ENCODE measurements at places on chromosomes 16 and 17.

DNA sequence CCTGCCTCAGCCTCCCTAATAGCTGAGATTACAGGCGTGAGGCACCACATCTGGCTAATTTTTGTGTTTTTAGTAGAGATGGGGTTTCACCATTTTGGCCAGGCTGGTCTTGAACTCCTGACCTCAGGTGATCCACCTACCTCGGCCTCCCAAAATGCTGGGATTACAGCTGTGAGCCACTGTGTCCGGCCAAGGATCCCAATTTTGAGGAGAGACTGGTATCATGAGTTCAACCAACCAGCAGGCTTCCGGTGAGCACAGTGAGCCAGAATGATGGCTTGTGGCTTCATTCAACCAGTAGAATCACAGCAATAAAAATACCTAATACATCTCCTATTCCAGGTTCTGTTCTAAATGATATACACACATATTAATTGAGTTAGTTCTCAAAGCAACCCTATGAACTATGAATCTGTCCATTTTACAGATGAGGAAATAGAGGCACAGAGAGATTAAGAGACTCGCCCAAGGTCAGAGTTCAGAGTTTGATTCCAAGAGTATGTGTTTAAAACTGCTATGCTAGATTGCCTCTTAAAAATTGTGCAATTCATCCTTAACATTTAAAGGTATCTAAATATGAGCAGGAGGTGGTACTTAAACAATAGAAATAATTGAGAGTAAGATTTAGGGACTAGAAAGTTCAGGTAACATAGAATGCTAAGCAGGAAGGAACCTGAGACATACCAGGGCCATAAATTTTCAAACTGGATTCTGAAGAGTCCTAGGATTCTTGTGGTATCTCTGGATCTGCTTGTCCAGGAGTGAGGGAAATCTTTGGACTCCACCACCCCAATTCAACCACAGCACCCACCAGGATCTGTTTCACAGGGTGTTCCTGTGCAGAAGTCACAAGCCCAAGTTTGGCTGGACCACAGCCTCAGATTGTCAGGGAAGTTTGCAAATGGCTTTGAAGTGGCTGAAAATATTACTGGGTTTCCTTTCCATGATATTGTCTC lies 25.1 kb downstream of the CCDC42 start:
- no peak overlapping the region for H3K4me3 ChIP-seq
- H3K27me3 ChIP-seq, result no peaks in the 10 kb centered on the region
- H3K4me1 ChIP-seq, result no peaks in the 10 kb centered on the region
- no peaks in the 10 kb centered on the region for H3K36me3 ChIP-seq
- H3K27ac ChIP-seq, result no peak overlapping the region

GRCh38 chr17:62653826-62654761 lies 26.6 kb downstream of the MRC2 start:
- DNase-seq, result peak; percentile 90
- peaks cover 43% of the 10 kb centered on the region for H3K4me1 ChIP-seq
- no peaks in the 10 kb centered on the region for H3K27me3 ChIP-seq
- H3K4me3 ChIP-seq, result no peak overlapping the region

- no peaks in the 10 kb centered on the region for H3K27me3 ChIP-seq
- DNase-seq, result no peak
- H3K4me1 ChIP-seq, result no peaks in the 10 kb centered on the region
- no peak overlapping the region for H3K4me3 ChIP-seq
- no peak overlapping the region for H3K27ac ChIP-seq
- no peaks in the 10 kb centered on the region for H3K36me3 ChIP-seq
Observed at GRCh38 chr16:10678655-10679054, 16.1 kb downstream of the TEKT5 start.

- no peaks in the 10 kb centered on the region for H3K27me3 ChIP-seq
- H3K4me3 ChIP-seq, result no peak overlapping the region
Observed at GRCh38 chr17:63268827-63269226, 177.3 kb downstream of the CYB561 start.

GRCh38 chr16:66845791-66846221 lies 1.6 kb downstream of the CA7 start:
- H3K4me3 ChIP-seq, result no peak overlapping the region
- H3K4me1 ChIP-seq, result peaks cover 20% of the 10 kb centered on the region
- peaks cover 25% of the 10 kb centered on the region for H3K27me3 ChIP-seq

GRCh38 chr17:51078009-51078592 lies 42.6 kb downstream of the SPAG9 start:
- no peak overlapping the region for H3K4me3 ChIP-seq
- H3K27ac ChIP-seq, result no peak overlapping the region
- H3K36me3 ChIP-seq, result peaks cover 43% of the 10 kb centered on the region
- no peak for DNase-seq
- no peaks in the 10 kb centered on the region for H3K27me3 ChIP-seq

DNA sequence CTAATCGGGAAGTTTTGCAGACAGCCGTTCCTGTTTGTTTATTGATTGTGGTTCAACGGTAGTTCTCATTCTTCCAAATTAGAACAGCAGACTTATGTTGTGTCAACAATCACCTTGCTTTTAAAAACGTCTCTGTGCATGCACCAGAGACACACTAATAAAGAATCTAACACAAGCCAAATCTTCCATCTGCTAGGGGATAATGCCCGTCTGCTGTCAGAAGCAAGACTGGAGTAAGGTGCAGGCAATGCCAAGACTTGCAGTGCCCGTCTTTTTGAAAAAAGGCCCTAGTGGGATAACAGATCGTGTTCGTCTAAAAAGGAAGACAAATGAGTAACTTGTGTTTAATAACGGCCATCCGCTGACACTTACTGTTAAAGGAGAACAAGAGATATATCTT lies 158.4 kb downstream of the KCNJ2 start:
- DNase-seq, result no peak
- H3K36me3 ChIP-seq, result no peaks in the 10 kb centered on the region
- no peaks in the 10 kb centered on the region for H3K27me3 ChIP-seq
- H3K4me3 ChIP-seq, result no peak overlapping the region
- no peak overlapping the region for H3K27ac ChIP-seq

DNA sequence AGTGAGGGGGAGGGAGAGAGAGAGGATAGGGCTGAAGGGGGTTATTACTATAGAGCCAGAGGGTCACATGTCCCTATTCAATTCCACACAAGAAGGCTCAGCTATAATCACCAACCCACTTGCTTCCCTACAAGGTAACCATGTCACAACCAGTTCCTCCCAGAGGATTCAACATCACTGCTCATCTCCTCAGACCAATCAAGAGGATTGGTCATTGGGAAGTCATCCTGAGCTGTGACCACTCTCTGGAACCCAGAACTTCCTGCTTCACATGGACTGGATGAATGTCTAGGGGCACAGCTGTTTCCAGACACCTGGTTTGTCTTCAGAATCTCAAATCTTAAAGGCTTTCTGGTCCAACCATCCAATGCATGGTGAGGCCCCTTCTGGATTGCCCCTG lies 154.9 kb upstream of the SDK2 start:
- no peaks in the 10 kb centered on the region for H3K27me3 ChIP-seq
- H3K4me1 ChIP-seq, result peaks cover 10% of the 10 kb centered on the region
- no peak overlapping the region for H3K27ac ChIP-seq
- DNase-seq, result no peak

- H3K27ac ChIP-seq, result no peak overlapping the region
- H3K4me3 ChIP-seq, result no peak overlapping the region
- H3K36me3 ChIP-seq, result no peaks in the 10 kb centered on the region
- DNase-seq, result no peak
Observed at GRCh38 chr17:77848257-77848656, 110.2 kb upstream of the TNRC6C start.

GRCh38 chr16:87365021-87365713 lies 18.4 kb downstream of the FBXO31 start:
- H3K27ac ChIP-seq, result peak overlapping the region; percentile 81
- H3K27me3 ChIP-seq, result no peaks in the 10 kb centered on the region
- peaks cover 28% of the 10 kb centered on the region for H3K36me3 ChIP-seq
- no peak overlapping the region for H3K4me3 ChIP-seq
- DNase-seq, result no peak
- peaks cover 49% of the 10 kb centered on the region for H3K4me1 ChIP-seq

- no peaks in the 10 kb centered on the region for H3K27me3 ChIP-seq
- no peaks in the 10 kb centered on the region for H3K36me3 ChIP-seq
- H3K27ac ChIP-seq, result no peak overlapping the region
- DNase-seq, result no peak
- H3K4me3 ChIP-seq, result no peak overlapping the region
Observed at GRCh38 chr16:72226136-72226535, 54.2 kb upstream of the PMFBP1 start.

DNA sequence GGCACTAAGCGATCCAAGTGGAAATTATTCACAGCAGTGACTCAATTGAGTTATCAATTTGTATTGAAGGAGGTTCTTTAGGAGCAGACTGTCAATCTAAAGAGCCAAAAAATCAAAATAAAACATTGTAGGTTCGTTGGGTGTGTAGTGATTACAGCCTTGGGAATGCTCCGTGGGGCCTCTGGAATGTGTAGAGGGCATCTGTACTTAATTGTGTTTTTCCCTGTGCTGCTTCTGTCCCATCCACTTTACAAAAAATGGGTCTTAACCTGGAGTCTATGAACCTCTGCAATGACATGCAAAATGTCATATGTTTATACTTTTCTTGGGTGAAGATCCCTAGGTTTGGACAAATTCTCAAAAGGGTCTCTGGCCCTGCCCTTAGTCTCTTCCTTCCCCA lies 215.1 kb downstream of the CCDC182 start:
- no peak overlapping the region for H3K4me3 ChIP-seq
- no peaks in the 10 kb centered on the region for H3K27me3 ChIP-seq
- H3K36me3 ChIP-seq, result no peaks in the 10 kb centered on the region
- H3K27ac ChIP-seq, result no peak overlapping the region

DNA sequence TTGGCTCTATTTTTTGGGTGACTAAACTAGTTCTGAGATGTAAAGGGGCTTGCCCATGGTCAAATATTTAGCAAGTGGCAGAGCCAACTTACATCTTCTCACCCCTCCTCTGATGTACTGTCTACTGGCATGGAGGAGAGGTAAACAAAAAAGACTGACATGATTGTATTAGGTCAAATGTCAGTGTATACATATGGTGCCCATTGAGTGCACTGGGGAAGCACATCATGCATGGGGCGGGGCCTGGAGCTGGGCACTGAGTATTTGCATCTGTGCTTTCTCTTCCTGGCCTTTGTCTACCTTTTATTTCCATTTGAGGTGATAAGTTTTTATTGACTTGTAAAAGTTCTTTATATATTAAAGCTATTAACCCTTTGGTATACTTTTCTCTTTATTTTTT lies 22.3 kb upstream of the POLR3E start:
- peaks cover 94% of the 10 kb centered on the region for H3K36me3 ChIP-seq
- H3K4me1 ChIP-seq, result peaks cover 11% of the 10 kb centered on the region
- H3K4me3 ChIP-seq, result no peak overlapping the region
- no peak for DNase-seq
- H3K27ac ChIP-seq, result no peak overlapping the region

DNA sequence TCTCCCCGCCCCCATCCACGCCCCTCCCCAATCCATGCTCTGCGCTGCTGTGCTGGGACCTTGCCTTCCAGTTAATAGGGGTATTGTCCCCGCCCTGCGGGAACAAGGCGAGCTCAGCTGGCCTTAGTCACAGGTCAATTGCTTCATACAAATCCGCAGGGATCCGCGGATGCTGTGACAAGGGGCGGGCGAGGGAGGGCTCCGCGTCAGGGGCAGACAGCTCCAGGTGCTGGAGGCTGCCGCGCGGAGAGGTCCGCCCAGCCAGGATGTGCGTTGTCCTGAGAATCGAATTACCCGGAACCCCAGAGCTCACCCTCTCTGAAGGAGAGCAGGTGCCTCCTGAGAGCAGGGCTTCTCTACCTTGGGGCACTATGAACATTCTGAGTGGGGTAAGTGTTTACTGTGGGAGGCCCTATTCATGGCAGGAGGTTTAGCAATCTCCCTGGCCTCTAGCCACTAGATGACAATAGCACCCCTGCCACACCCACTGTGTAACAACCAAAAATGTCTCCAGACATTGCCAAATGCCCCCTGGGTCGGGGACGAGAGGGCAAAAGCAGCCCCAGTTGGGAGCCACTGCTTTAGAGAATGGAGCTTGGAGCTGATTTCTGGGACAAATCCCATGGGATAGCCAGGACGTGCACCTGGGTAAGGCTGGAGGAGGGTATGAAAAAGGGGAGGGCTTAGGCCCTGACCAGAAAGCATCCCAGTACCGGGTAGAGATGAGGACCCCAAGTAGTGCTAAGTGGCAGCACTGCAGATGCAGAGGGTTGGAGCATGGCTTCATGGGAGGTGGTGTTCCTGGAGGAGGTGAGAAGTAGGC lies 138.2 kb downstream of the CYLD start:
- no peaks in the 10 kb centered on the region for H3K36me3 ChIP-seq
- no peak for DNase-seq
- no peaks in the 10 kb centered on the region for H3K27me3 ChIP-seq
- no peaks in the 10 kb centered on the region for H3K4me1 ChIP-seq

DNA sequence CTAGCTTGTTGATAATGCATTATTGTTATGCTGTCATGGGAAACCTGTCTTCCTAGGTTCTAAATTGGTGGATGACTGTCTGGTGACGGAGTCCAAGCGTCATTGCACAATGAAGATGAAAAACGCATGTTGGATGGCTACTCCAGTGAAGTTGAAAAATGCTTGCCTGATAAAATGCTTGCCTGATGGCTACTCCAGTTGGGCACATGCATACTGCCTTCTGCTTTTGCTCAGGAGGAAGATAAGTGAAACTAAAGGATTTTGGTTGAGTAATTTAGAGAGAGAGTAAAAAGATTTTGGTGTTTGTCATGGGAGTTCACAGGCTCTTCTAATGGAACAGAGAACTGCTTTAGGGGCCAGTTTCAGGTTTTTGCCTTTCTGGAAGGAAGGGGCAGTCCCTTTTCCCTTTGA lies 118.6 kb downstream of the PRKCA start:
- no peaks in the 10 kb centered on the region for H3K36me3 ChIP-seq
- no peaks in the 10 kb centered on the region for H3K4me1 ChIP-seq
- no peaks in the 10 kb centered on the region for H3K27me3 ChIP-seq
- no peak overlapping the region for H3K4me3 ChIP-seq

DNA sequence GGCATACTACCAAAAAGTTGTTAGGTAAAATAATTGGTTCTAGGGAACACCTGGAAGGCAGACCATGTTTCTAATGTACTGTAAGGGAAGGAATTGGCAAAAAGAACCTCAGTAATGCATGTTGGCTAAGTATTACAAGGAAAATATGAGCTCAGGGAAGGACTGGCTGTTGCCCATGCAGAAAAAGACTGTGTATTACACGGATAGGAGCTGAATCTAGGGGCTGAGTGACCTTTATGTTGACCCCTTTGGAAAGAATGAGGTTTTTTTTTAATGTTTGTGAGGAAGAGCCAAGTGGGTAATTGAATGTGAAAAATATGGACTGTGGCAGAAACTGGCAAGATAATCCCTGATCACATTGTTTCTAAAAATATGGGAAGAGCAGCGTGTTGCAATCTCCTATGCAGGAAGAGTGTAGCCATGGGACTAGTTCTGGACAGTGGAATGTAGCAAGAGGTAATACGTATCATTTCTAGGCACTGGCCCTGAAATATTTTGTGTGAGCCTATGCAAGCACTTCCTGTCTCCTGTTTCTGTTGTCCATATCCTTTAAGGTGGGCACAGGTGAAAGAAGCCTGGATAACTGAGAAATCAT lies 95.1 kb upstream of the CNTNAP4 start:
- no peak overlapping the region for H3K4me3 ChIP-seq
- DNase-seq, result no peak
- no peaks in the 10 kb centered on the region for H3K27me3 ChIP-seq
- no peaks in the 10 kb centered on the region for H3K36me3 ChIP-seq
- H3K4me1 ChIP-seq, result no peaks in the 10 kb centered on the region

- DNase-seq, result no peak
- no peaks in the 10 kb centered on the region for H3K27me3 ChIP-seq
- peaks cover 5% of the 10 kb centered on the region for H3K4me1 ChIP-seq
- H3K27ac ChIP-seq, result peak overlapping the region; percentile 58
- peaks cover 6% of the 10 kb centered on the region for H3K36me3 ChIP-seq
Observed at GRCh38 chr17:37301288-37301687, 74.5 kb upstream of the C17orf78 start.
